CD4-positive, alpha-beta T cell (primary cell): ENCODE measurements at places on chromosomes 2 and 18. TPM values are rescaled to one million over a fixed set of nuclear protein-coding genes. Genes with fewer than 3 reads are reported as not detected.

Gene NGEF
- total RNA-seq: not detected

Gene ASPRV1
- total RNA-seq: 0.81 TPM

Gene LIMS4
- not detected for total RNA-seq

Gene ING5
- 51.2 TPM for total RNA-seq

Gene TMEM198
- 0.91 TPM for total RNA-seq

Gene SERPINB3
- not detected for total RNA-seq

Gene KIF5C
- total RNA-seq: 8.1 TPM

Gene C2orf72
- not detected for total RNA-seq

Gene CYP1B1
- total RNA-seq: 0.14 TPM

Gene ANKRD30BL
- total RNA-seq: not detected

Gene PARD6G
- total RNA-seq: 0.38 TPM

Gene WBP1
- total RNA-seq: 79.1 TPM
